COR-L47 (cell line): ENCODE measurements at places on chromosomes 1 and 21.

GRCh38 chr1:233019778-233020325, 69.4 kb downstream of the NTPCR start:
- DNase-seq: no peak

GRCh38 chr1:21121764-21122471, 54.8 kb downstream of the EIF4G3 start:
- DNase-seq: no peak

GRCh38 chr1:6180268-6180706, at the start of gene CHD5:
TSS of gene CHD5 (minus strand) at chr1:6180321. CDS start at chr1:6180023, 298 bp downstream.
- peak; percentile 77 for DNase-seq

DNA sequence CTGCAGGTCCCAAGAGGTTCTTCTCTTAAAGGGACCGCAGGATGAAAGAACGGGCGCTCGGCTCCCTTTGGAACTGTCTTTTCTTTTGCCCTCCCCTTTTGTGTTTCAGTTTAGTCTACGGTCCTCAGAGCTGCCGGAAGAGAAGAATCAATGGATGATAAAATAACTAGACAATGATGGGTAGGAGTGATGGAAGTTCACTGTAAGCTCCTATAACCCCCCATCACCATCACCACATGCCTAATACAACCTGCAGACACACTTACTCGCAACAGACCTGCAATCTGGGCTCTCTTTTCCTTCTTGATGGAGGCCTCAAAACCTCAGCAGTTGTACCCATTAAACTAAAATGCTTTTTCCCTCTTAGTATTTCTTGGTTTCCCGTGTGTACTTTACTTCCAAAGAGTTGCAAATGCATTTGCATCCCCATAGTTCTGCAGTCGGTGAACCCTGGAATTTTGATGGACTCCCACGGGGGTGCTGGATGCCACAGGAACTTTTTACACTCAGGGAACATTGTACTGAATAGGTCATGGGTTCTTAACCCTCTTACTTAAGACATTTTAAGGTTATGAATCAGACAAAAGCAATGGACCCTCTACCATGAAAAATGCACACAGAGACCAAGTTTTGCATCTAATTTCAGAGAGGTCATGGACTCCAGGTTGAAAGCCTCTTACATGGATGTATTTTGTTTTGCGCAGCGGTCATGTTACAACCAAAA, 633 bp upstream of the RFX5 start:
- no peak for DNase-seq
